ENCODE measurements at places on chromosomes 1 and 21.
A peak's percentile ranks its signal among the peaks of the same experiment; 100 is the strongest.

- no peak for DNase-seq
Observed at GRCh38 chr1:41838266-41838665, 80.5 kb downstream of the HIVEP3 start.

- no peak for DNase-seq
Observed at GRCh38 chr1:19359357-19359756, 47.2 kb downstream of the SLC66A1 start.

GRCh38 chr1:97006044-97006661, 284.6 kb downstream of the PTBP2 start:
- peak; percentile 96 for DNase-seq

GRCh38 chr21:29248124-29248523, 50.6 kb upstream of the BACH1 start:
- no peak for DNase-seq

DNA sequence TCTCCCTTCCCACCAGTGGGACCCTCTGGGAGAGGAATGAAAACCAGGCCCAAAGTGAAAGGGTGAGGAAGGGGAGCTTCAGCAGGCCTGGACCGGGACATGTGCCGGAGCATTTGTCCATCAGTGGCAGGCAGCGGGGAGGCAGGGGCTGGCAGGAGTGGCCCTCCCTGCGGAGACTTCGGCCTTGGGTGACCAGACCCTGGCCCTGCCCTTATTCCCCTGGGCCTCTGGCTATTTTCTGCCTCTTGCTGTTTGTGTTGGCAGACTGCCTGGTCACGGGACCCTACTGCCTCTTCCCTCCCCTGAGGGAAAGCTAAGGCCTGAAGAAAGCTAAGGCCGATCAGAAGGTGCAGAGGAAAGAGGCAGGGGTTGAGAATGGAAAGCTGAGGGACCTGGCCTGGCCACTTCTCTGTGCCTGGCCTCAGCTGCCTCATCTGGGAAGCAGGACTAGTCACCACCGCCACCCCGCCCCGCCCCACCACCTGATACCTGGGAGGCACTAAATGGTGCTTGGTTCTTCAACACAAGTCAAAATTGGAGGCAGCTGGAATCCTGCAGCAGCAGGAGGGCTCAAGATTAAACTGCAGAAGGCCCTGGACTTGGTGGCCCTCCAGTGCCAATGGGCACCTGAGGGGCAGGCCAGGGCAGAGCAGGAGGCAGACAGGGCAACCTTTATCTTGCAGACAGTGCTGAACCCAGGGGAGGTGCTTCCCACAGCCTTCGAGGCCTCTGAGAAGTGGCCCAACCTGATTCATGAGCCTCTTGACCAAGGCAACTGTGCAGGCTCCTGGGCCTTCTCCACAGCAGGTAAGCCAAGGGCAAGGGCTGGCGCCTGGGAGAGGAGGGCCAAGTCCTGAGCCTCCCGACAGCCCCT, 7.9 kb downstream of the TINAGL1 start:
- DNase-seq: peak; percentile 86

DNA sequence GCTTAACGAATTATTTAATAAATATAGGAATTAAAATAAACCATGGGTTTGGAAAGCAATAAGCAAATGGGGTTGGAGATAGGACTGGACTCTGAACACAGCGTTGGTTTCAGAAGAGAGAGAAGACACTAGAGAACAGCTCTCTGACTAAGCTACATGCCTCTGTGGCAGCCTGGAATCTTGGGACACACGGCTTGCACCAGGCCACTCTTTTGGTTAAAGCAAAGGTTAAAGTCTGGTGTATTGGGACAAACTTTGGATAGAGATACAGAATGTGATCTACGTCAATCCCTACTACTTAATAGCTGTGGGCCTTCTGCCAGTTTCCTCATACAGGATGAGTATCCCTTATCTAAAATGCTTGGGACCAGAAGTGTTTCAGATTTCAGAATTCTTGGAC, 49.7 kb upstream of the HSD17B7 start:
- DNase-seq: no peak

GRCh38 chr1:201116091-201116490, 3.9 kb upstream of the CACNA1S start:
- no peak for DNase-seq

GRCh38 chr1:8396786-8397406, 79.0 kb downstream of the SLC45A1 start:
- peak; percentile 89 for DNase-seq

DNA sequence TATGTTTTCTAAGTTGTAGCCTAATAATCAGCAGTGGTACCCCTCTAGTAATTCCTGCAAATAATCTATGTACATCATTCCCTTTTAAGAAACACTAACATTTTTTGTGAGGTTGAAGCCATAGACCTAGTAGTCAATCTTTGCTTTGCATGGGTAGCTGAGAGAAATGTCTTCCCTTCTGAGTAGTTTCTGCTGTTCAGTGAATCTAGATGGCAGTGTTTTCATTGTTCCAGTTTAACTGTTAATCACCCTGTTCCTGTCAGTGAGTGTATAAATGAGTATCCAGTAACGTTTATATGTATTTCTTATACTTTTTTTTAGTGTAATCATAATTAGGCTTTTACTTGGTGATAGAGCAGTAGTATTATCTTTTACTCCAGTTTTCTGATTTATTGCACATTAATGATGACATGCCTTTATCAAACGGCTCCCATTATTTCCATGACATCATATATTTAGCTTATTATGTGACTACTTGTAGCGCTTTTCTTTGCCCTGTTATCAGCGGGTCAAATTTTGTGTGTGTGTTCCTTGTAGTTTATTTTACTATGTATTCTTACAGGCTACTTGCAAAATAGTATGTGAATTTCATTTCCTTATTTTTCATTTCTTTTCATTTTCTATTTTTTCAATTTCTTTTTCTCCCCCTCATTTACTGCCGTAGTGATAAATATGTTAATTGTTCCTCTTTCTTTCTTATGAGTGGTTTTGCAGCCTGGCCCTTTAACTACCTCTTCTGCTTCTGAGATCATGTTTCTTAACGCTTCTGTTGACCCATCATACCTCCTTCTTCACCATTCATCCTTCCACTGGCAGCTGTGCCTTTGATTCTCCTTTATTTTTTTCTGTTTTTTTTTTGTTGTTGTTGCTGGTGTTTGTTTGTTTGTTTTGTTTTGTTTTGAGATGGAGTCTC, 18.8 kb downstream of the CEP350 start:
- DNase-seq: no peak

DNA sequence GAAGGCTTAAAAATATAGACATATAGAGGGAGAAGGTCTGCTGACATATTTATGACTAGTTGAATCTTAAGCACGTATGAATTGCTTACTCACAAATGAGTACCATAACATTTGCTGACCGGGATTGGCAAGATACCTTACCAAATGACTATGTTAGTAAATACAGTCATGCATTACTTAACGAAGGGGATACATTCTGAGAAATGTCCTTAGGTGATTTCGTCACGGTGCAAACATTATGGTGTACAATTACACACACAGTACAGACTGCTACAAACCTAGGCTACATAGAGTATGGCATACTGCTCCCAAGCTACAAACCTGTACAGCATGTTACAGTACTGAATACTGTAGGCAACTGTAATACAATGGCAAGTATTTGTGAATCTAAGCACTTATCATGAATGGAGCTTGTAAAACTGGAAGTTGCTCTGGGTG, 19.4 kb upstream of the UBE2U start:
- no peak for DNase-seq

- peak; percentile 14 for DNase-seq
Observed at GRCh38 chr1:7641587-7642417, 129.3 kb upstream of the VAMP3 start.

DNA sequence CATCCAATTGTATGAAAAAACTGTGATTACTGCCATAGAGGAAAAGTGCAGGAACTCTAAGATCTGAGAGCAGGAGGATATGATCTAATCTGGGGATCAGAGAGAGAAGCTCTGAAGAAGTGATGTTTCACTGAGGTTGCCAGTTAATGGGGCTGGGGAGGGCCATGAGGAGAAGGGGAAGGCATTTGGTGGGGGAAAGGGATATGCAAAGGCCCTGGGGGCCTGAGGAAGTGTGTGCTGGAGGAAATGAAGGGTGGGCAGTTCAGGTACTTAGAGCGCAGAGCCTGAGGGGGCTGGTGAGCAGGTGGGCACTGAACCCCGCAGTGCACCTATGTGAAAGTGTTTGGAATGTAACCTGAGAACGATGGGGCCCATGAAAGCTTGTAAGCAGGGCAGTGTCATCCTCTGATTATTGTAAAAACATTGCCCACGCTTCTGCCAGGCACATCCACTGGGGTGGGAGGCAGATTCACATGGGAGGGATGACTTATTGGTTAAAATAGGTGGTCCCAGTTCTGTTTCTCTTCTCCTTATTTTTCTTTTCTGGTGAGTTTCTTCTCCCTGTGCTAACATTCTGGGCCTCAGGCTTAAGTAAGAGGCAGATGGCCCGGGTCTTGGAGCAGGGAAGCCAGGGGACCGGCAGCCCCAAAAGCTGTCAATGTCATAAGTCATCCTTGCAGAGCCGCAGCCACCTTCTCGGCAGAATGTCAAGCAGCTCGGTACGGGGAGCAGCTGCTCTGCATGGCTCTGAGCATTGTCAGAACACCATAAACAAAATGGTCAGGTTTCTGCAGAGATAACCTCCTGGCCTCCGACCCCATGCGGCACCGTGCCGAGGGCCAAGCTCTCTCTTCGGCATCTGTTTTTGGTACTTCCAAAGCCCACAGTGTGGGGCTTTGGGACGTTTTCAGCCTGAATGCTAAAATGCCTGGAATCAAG, 492.0 kb upstream of the VAMP3 start:
- no peak for DNase-seq

- DNase-seq: peak; percentile 12
Observed at GRCh38 chr21:25997788-25998611, 172.6 kb downstream of the APP start.

DNA sequence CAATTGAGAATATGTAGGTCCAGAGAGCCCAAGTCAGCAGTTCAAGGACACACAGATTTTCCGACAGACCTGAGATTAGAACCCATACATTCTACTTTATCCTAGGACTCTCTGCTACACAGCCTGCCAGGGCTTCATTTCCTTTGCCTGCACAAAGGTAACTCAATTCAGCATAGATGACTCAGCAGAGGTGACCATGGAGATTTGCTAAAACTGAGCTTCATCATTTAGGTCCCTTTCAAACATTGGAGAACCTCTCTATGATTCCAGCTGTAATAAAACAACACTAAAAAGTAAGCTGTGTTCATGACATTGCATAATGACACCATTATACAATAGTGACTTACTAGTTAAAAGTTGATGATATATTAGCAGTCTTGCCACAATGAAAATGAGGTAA, 22.2 kb downstream of the DAB1 start:
- no peak for DNase-seq

DNA sequence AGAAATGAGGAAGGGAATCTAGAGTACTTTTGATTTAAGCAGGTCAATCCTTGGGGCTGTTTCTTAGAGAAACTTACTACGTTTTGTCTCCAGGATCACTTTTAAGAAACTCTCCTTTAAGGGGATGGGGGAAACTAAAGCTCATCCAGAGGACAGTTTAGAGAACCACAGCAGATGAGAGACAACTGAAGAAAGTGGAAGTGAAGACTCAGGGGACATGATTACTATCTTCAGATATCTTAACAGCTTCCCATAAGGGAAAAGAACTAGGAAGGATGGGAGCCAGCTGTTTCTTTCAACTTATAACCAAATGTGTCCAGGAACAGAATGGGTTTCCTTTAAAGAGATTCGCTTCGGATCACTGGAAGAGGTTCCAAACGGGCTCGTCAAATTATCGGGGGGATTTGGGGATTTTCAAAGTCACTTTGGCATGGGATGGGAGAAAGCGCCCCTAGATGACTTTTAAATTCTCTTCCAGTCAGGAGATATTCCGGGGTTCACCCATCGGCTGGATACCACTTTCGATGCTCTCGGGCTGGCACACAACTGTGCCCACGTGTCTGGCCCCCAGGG, 1.2 kb downstream of the SCMH1 start:
- peak; percentile 13 for DNase-seq

DNA sequence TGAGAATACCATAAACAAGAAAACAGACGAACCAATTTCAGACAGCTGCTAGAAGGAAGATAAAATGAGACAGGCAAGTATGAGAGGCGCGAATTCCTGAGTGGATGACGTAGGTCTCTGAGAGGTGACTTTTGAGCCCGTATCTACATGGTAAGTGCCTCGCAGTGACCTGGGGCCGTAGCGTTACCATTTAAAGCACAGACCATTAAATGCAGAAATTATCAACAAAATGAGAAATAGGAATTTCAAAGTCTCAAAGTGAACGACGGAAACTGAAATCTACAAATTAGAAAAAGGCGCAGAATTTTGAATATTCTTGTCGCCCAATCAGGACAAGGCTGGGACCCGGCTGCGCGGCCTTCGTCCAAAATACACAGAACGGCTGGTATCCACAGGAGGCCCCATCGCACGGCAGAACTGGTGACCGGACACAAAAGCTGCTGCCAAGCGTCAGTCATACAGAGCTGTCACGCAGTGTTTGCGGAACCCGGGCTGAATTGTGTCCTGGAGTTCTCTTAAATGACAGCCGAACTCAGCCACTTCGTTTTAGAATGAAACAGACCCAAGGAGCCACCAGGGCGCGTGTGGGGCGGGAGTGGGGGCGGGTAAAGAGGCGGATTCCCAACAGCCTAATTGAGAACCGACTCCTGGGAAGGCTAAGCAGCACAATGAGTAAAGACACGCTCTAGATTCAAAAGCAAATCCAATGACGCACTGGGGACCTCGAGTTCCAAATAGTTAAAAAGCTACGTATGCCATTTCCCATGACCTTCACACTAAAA, 13.8 kb upstream of the BOLA1 start:
- peak; percentile 93 for DNase-seq

DNA sequence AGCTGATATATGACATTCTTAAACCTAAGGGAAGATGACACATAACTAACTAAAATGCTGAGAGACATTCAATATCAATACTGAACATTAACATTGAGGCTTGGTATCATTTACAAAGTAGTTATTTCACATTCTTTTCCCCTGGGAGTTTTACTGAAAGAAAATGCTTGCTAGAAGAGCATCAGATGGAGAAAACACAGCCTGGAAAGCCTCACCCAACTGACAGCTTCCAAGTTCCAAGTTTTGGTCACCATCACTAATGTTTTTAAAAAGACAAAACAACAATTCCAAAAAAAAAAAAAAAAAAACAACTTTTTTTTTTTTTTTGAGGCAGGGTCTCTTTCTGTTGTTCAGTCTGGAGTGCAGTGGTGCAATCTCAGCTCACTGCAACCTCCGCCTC, 80.6 kb downstream of the DSCAM start:
- DNase-seq: no peak

All from astrocyte of the hippocampus (primary cell).